Sigmoid colon (tissue), 7 donors: ENCODE measurements at places on chromosomes 1 and 21. TPM values are rescaled to one million over a fixed set of nuclear protein-coding genes. Genes with fewer than 3 reads are reported as not detected.

GRCh38 chr1:12166834-12167492 is at the start of gene TNFRSF1B:
TSS of gene TNFRSF1B (plus strand) at chr1:12166991. CDS start at chr1:12167092, 101 bp downstream.
- DNase-seq: peak; percentile 80
- H3K36me3 ChIP-seq: no peaks in the 10 kb centered on the region
- peak within 1 kb of the TSS; percentile 72 for H3K27ac ChIP-seq
- H3K4me1 ChIP-seq: peaks cover 44% of the 10 kb centered on the region

DNA sequence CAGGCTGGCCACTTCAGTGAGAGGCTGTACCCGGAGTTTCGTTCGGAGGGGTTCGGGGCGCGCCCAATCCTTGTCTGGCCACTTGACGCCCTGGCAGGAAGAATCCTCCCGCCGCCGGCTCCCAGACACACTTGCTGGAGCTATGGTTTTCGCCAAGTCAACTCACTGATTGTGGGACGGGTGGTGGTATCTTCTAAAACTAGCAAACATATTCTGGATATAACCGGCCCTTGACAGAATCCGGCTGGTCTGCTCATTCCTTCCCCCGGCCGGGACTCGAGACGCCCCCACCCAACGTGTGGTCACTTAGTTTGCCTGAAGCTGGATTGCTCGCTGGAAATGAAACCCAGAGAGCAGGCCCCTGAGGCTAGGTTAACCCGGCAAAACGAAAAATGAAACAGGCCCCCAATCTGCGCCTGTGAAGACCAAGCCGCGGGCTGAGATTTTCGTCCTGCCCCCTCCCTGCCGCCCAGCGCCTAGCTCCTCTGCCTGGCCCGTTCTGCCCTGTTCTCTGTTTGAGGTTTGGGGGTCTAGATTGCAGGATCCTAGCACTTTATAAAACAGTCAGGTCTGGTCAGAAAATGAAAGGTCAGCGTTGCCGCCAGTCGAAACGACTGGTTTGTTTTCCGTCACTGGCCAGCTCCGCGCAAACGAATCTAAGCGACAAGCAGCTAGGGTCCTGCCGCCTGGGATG is 4.6 kb downstream of the GFI1 start:
- H3K27ac ChIP-seq: no peak overlapping the region
- no peaks in the 10 kb centered on the region for H3K36me3 ChIP-seq

DNA sequence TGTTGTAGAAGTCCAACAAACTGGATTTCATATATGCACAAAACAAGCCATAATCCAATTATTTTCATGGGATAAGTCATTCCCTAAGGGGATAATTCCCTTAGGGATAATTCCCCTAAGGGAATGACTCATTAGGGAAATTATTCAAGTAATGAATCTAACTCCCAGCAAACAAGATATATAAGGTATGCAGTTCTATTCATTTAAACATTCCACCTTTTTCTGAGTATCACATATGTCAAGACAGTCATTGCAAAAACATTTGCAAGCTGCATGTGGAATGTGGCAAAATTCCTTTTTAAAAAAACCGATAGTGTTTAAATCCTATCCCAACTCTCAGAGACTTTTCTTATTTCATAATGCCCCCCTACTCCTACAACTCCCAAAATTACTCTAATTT is 131.2 kb downstream of the AKT3 start:
- no peak for DNase-seq
- no peaks in the 10 kb centered on the region for H3K36me3 ChIP-seq
- no peak overlapping the region for H3K27ac ChIP-seq
- H3K4me3 ChIP-seq: no peak overlapping the region
- H3K4me1 ChIP-seq: peaks cover 72% of the 10 kb centered on the region
- no peaks in the 10 kb centered on the region for H3K27me3 ChIP-seq

AKR1A1 gene
- total RNA-seq: 39.6 TPM

CELA2A gene
- total RNA-seq: not detected

UMODL1 gene
- not detected for total RNA-seq
